Right lung (tissue), 10 donors: ENCODE measurements at places on chromosomes 4 and X. TPM values are rescaled to one million over a fixed set of nuclear protein-coding genes. Genes with fewer than 3 reads are reported as not detected.

The ANK2 gene
- polyA plus RNA-seq, result 27.6 TPM

The ENPEP gene
- 17.6 TPM for polyA plus RNA-seq

The OTUD6A gene
- polyA plus RNA-seq, result not detected

The MAGEB6 gene
- polyA plus RNA-seq, result not detected

The CENPVL2 gene
- not detected for polyA plus RNA-seq

The CPE gene
- polyA plus RNA-seq, result 168 TPM

The NAT8L gene
- polyA plus RNA-seq, result 7.7 TPM

The ODAPH gene
- 0.08 TPM for polyA plus RNA-seq

The TRPC3 gene
- 6.4 TPM for polyA plus RNA-seq

The UNC5C gene
- polyA plus RNA-seq, result 24.2 TPM

The IL13RA1 gene
- polyA plus RNA-seq, result 53.7 TPM

The TMPRSS11F gene
- not detected for polyA plus RNA-seq
